ENCODE measurements at places on chromosomes 4 and X. TPM values are rescaled to one million over a fixed set of nuclear protein-coding genes. Genes with fewer than 3 reads are reported as not detected.
A peak's percentile ranks its signal among the peaks of the same experiment; 100 is the strongest.

- DNase-seq, result no peak
Observed at GRCh38 chr4:153750197-153750817, 9.5 kb downstream of the RNF175 start.

GRCh38 chrX:41720125-41720779 lies 3.7 kb upstream of the GPR82 start:
- no peak for DNase-seq

ADH6 gene
- total RNA-seq, result not detected

GRCh38 chr4:71221510-71222466 lies 117.0 kb upstream of the SLC4A4 start:
- DNase-seq, result no peak

DNA sequence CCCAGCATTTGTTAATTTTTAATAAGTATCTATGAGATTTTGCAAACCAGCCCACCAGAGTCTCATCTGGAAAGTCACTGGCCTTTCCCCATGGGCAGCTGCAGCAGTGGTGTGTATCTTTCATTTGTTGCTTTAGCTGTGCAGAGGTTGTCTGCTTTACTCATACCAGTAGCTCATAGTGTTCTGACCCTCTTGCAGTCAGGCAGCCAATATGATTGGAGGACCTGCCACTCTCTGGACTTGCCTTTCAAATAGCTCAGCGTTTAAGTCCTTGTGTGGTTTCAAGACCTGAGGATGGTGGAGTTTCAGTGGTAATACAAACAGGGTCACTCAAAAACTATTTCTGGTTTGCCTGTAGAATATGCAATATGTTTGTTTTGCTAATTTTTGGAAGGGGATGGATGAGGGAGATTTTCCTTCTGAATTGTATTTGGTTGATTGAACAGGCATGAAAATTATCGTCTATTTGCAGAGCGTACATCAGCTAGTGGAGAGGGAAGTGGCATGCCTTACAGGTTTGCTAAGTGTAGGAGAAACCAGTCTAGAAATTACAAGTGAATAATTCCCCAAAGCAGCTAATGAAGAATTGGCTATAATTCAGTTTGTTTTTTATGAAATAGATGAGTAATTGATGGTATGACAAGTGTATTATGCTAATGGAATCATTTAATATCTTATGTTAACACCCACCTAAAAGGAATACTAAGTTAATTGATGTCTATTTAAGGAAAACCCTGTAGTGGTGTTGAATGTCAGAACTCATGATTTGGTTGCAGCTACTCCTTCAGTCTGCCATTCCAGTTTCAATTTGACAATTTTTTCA lies 8.9 kb downstream of the POLA1 start:
- DNase-seq, result no peak

DNA sequence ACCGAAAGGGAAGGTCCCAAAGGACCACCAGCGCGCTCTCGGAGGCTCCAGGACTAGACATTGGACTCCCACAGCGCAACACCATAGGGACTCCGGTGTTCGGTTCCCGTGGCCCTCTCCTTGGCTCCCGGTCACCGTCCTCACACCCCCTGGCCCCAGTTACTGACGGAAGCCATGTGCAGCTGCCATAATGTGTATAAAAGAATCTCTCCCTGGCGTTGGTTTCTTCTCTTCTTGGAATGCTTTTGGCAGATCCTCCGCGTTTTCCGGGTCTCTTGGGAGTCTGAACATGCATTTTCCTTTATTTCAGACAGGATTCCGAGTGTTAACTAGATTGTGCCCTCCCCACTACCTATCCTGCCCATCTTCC lies 69.8 kb downstream of the FBXO8 start:
- DNase-seq, result no peak

FGF2 gene
- total RNA-seq, result 5.7 TPM

PCDH18 gene
- 7.0 TPM for total RNA-seq

DNA sequence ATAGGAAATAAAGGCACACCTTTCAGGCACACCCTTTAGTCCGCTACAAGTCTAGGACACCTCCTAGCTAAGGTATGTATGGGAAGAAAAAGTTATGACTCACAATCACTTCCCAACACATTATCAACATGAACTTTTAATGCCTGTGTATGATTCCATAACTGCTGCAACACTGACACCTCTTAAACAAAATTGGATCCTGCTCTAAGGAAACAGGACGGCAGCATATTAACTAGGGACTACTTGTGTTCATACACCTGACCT lies 2.4 kb upstream of the PPP3CA start:
- DNase-seq, result no peak

PF4V1 gene
- not detected for total RNA-seq

- DNase-seq, result no peak
Observed at GRCh38 chrX:149570668-149571067, 16.6 kb downstream of the MAGEA9B start.

- no peak for DNase-seq
Observed at GRCh38 chr4:9944431-9945425, 76.6 kb downstream of the SLC2A9 start.

- DNase-seq, result no peak
Observed at GRCh38 chrX:107725761-107726555, 49.6 kb downstream of the TSC22D3 start.

GRCh38 chrX:63470506-63470905 lies 119.4 kb upstream of the SPIN4 start:
- no peak for DNase-seq

GRCh38 chrX:97527725-97528124 lies 644.0 kb downstream of the RPA4 start:
- DNase-seq, result no peak

GRCh38 chrX:144791298-144791697 lies 456.0 kb upstream of the SPANXN1 start:
- no peak for DNase-seq

- no peak for DNase-seq
Observed at GRCh38 chr4:185880571-185880970, 68.6 kb upstream of the SORBS2 start.

COX7B2 gene
- not detected for total RNA-seq

TSPAN7 gene
- 45.1 TPM for total RNA-seq

LINC00632 gene
- 73.4 TPM for total RNA-seq

JCHAIN gene
- total RNA-seq, result 0.57 TPM

BEND4 gene
- total RNA-seq, result not detected

DNA sequence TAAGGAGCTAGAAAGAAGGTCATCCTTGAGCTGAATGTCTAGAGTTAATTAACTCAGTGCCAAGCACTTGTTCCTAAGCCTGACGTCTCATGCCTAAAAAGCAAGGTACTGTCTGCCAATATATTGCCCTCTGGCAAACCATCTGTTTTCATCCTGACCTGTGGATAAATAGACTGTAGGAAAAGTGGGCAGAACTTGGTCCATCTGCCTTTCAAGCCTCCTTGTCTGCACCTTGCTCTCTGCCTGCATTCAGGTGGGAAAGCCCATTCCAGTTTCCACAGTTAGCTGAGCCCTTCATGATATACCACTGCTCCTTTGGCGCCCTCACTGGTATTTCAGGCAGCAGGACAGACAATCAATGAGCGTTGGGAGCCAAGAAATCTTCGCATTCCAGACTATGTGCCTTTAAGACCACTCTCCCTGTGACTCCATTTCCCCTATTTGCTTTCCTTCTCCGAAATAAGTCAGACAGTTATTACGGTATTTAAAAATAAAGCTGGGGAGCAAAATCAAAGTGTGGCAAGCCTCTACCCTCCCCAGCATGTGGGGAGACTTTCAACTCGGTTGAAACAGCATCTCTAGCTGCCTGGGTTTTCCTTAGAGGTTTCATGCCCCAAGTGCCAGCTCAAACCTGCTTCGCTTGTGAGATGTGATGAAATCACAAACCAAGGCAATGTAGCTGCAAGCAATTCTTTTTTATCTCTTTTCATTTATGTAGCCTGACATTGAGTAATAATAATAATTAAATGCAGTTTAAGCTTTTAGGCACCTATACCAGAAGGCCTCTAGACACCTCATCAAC lies 2.5 kb upstream of the CCDC149 start:
- no peak for DNase-seq

PASD1 gene
- not detected for total RNA-seq

- DNase-seq, result no peak
Observed at GRCh38 chrX:72062916-72063315, 68.8 kb downstream of the RTL5 start.

- DNase-seq, result no peak
Observed at GRCh38 chrX:72105436-72105835, 26.3 kb downstream of the RTL5 start.

DNA sequence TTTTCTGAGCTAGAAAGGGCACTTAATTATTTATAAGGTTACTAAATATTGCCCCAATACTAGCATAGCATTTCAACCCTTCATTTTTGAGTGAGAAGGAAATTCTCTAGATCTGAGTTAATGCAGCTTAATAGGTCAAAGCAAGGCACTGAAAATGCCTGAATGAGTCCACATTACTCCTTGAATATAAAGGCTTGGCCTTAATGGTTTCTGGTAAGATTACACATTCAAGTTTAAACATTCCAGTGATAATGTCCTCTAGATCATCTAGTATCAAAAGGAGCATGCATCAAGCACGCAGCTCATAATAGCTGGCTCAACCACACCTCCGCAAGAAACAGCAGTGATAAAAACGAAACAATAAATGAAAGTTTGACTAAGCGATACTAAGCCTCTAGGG lies 87.5 kb downstream of the SPANXN3 start:
- no peak for DNase-seq

XPNPEP2 gene
- 0.18 TPM for total RNA-seq

PRDM8 gene
- 0.34 TPM for total RNA-seq

DCX gene
- total RNA-seq, result 0.13 TPM

PAGE2B gene
- not detected for total RNA-seq

DNA sequence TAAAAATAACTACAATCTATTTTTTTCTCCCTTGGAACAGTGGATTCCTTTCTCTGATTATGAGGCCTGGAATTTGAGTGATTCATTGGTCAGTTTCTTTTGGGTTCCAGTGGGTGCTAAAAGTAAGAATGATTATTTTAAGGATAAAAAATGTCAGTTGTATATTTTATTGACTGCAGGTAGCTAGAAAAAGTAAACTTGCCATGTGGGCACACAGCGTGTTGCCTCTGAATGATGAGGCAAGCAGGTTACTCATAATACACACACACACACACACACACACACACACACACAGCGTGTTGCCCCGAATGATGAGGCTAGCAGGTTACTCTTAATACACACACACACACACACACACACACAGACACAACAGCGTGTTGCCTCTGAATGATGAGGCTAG lies 13.8 kb downstream of the GALNT7 start:
- no peak for DNase-seq

- DNase-seq, result no peak
Observed at GRCh38 chrX:45592101-45592500, 391.4 kb upstream of the DIPK2B start.

FAM47B gene
- total RNA-seq, result not detected

- no peak for DNase-seq
Observed at GRCh38 chrX:46461660-46462191, 83.5 kb downstream of the ZNF674 start.

UCP1 gene
- total RNA-seq, result not detected

DNA sequence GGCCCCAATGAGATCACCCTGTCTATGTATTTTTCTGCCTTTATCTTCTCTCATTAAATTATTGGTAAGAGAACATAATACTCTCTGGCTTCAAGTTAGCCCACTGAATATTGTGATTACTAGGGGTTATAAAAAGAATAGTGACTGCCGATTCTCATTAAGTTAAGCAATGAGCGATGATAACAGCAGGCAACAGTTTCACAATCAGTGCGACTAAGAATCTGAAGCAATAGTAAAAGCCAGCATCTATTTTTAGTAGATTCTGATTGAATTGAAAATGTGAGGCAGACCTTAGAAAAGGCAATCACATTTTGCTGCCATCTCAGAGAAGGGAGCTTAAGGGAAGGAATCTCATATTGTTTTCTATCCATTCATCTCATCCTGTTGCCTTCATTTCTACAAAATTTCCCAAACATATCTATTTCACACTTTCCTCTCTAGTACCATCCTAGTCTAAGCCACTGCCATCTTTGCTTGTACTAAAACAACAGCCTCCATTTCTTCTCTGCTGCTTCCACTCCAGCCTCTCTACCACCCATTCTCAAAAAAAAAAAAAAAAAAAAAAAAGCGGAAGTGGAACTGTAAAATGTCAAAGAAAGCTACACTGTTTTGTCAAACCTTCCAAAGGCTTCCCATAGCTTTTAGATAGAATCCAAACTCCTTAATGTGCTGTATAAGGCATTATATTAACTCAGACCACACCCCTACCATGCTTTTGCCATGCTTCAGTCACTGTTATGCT lies 17.4 kb downstream of the GABRA4 start:
- DNase-seq, result no peak

GRCh38 chr4:113499166-113499565 lies 262.4 kb downstream of the CAMK2D start:
- DNase-seq, result no peak

- no peak for DNase-seq
Observed at GRCh38 chr4:73922766-73923630, 53.8 kb downstream of the CXCL1 start.

GRCh38 chr4:85942107-85942506 lies 417.7 kb downstream of the MAPK10 start:
- DNase-seq, result no peak

- no peak for DNase-seq
Observed at GRCh38 chr4:48640225-48640624, 139.9 kb downstream of the FRYL start.

- DNase-seq, result no peak
Observed at GRCh38 chrX:64437218-64437617, 42.0 kb upstream of the MTMR8 start.

GRCh38 chr4:137609718-137610430 lies 77.6 kb upstream of the PCDH18 start:
- no peak for DNase-seq

C4orf50 gene
- total RNA-seq, result not detected

GRCh38 chrX:19624739-19625138 lies 109.4 kb upstream of the MAP3K15 start:
- no peak for DNase-seq

DNA sequence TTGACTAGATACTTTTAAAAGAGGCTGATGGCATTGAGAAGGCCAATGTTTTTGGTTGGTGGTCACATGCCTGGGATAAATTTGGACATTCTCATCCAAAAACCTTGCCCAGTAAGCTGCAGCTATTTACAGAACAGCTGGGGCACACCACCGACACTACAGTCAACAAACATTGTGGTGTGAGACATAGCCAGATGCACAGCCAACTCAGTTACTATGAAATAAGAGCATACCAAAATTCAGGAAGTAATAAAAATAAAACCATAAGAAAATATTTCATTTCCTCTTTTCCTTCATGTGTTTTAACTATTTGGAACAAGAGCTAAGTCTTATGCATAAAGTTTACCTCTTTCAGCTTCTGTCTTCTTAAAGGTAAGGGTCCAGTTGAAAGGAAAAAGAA lies 8.8 kb downstream of the PPM1K start:
- DNase-seq, result no peak

DNA sequence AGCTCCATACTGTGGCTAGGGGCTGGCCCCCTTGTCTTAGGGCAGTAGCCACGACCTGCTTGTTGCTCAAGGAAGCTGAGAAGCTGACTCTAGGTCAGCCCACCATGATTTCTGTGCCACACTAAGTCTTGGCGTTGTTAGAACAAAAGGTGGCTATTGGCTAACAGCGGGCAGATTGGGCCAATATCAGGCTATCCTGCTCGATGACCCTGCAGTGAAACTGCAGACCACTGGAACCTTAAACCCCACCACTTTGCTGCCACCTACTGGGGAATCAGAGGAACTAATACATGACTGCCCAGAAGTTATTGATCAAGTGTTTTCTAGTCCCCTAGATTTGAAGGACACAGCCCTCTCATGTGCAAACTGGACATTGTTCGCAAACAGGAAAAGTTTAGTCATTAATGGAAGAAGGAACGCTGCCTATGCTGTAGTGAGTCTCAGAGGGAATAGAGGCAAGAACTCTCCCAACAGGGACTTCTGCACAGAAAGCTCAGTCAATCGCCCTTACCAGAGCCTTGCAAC lies 17.0 kb upstream of the PAPSS1 start:
- peak; percentile 38 for DNase-seq

- no peak for DNase-seq
Observed at GRCh38 chr4:3896441-3896840, 130.3 kb downstream of the ADRA2C start.

KIF4A gene
- total RNA-seq, result 0.20 TPM

TREX2 gene
- not detected for total RNA-seq
